ENCODE measurements at places on chromosomes 1 and 21. TPM values are rescaled to one million over a fixed set of nuclear protein-coding genes. Genes with fewer than 3 reads are reported as not detected.

The SRGAP2B gene
- 11.4 TPM for total RNA-seq

The PADI3 gene
- 0.04 TPM for total RNA-seq

The WNT4 gene
- total RNA-seq: 0.58 TPM

The TFF2 gene
- not detected for total RNA-seq

The KRTAP19-1 gene
- not detected for total RNA-seq

The CYP2J2 gene
- total RNA-seq: 1.9 TPM

The SLC30A2 gene
- 0.48 TPM for total RNA-seq

The CD34 gene
- total RNA-seq: 0.41 TPM

The SLC2A1 gene
- total RNA-seq: 573 TPM

The ACOT7 gene
- total RNA-seq: 75.6 TPM

The GNAT2 gene
- total RNA-seq: not detected

The RIMS3 gene
- 3.2 TPM for total RNA-seq

The CYP4B1 gene
- total RNA-seq: not detected

The DNM3 gene
- total RNA-seq: 1.6 TPM
